ENCODE measurements at places on chromosomes 16 and 17.

DNA sequence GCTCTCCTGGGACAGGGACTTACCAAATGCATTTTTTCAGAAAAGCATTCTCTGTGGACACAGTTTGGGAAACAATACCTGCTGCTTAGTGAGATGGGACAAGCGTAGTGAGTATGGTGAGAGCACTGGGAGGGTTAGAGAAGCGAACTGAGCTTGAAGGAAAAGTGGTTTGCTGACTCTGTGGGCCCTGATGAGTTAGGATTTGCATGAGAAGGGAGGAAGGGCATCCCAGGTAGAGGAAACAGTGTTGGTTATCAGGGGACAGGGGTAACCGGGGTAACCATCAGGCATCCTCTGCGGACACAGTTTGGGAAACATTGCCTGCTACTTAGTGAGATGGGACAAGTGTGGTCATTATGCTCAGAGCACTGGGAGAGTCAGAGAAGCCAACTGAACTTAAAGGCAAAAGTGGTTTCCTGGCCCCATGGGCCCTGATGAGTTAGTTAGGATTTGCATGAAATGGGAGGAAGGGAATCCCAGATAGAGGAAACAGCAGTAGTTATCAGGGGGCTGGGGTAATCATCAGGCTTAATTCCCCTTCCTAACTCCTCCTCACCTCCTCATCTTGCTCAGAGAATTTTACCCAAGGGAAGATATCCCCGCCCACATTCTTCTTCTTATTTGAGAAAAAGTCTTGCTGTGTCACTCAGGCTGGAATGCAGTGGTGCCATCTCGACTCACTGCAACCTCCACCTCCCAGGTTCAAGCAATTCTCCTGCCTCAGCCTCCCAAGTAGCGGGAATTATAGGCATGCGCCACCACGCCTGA, 319.3 kb downstream of the RBFOX1 start:
- DNase-seq = no peak

- DNase-seq = no peak
Observed at GRCh38 chr17:72407931-72408330, 287.1 kb downstream of the SOX9 start.

DNA sequence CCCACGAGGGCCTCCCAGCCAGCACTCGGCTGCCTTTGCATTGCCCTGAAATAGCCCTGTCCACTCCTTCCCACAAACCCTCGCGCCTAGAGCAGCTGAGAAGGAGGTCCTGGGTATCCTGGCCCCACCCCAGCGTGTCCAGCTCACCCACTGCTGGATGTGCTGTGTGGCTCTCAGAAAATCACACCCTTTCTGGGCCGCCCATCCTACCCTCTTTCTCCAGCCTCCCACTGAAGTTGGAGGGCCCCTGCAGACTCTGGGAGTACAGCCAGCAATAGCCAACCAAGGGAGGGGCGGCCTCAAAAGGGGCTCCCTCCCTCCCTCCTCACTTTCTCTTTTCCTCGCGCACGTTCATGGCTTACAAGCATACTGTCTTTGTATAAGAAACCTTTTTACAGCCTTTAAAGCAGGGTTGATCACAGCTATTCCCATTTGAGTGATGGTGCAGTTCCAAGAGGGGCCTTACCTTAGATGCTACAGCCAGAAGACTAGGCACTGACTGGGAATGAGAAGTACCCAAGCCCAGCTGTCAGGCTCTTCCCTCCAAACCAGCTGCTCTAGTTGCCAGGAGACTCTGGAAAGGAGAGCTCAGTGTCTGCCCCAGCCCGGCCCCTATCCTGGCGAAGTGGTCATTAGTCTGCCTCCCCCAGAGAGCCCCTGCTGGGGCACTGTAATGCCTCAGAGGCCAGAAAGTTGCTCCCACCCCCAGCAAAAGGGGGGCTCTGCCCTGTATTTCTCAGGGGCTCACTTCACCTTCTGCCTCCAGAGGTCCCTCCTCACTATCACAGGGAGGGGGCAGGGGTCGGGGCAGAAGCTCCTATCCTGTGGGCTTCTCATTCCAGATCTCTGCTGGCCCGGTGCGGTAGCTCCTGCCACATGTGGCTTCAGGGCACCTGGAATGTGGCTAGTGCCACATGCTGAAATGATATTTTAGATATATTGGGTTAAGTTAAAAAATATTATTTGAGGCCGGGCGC, 38.1 kb downstream of the DCAKD start:
- no peak for DNase-seq

DNA sequence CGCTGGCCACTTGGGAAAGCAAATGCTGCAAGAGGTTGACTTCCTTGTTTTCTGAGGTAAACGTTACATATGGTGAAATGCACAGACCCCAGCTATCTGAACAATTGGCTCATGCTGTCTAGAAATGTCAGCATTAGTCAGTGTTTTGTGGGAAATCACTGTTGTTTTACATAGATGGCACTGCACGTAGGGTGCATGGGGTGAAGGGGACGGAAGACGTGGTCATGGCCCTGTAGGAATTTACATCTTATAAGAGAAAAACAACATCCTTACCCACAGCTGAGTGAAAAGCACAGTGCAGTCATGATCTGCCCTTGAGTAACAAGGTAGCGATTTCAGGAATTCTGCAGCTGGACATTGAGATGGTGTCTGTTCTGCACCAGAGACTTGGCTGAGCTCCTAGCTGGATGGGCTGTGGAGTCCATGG, 15.2 kb downstream of the RPTOR start:
- no peak for DNase-seq

DNA sequence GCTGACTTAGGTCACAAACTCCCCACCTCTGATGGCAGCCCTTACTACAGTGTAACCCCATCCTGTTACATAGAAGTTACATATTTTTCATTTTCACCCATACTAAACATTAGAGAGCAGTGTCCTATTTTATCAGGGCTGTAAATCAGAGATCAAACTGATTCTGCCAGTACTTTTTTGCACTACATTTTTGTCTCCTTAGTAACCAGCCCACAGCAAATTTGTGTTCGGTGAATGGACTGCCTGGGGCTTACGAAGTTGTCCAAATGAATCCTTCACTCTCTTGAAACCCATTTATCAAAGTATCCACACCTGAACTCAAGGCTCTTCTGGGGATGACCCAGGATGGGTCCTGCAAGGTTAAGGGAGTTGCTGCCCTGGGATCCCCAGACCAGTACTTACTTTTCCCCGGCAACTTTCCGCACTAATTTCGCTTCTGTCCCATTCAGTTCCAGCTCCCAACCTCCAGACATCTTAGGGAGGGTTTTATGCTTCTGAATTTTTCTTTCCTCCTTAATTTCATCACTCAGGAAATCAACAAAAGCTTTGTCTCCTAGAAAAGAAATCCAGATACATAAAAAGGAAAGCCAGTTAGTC, 1.1 kb downstream of the C1QBP start:
- no peak for DNase-seq

GRCh38 chr17:82179946-82180475, 32.6 kb downstream of the CCDC57 start:
- no peak for DNase-seq

DNA sequence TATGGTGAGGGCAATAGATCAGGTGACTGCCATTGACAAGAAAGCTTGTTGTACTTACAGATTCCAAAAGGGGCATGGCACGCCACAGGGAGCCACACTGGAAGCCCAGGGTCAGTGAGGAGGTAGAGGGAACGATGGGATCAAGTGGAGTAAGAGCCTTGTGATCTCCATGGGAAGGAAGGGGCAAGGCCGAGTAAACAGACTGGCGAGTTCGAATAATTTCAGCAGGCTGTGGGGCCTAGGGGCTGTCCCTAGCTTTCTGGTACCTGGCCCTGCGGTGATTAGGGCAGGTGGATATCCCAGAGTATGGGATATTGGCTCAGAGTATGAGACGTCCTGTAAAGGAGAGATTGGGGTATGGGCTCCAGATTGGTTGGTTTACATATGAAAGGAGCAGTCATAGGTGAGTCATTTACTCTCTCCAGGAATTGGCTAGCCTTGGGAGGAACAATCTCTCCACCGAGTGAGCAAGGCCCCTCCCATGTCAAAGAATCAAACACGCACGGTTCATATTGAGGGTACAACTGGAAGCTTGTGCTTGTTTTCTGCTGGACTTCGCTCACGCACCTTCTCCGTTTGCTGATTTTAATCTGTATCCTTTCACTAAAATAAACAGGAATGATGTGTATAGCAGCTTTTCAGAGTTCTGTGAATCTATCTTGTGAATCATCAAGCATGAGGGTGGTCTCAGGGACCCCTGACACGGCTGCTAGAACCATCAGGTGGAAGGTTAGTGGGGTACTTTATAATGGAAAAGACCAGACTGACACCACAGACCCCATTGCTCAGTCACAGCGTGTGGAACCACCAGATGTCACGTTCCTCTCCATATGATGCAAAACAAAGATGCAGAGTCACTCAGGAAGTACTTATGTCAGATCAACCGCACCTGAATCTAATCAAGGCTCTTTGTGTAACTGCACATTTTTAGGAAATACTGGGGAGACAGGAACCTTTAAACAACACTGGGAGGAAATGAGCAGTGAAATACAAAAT, 27.9 kb downstream of the GABARAPL2 start:
- DNase-seq = no peak

DNA sequence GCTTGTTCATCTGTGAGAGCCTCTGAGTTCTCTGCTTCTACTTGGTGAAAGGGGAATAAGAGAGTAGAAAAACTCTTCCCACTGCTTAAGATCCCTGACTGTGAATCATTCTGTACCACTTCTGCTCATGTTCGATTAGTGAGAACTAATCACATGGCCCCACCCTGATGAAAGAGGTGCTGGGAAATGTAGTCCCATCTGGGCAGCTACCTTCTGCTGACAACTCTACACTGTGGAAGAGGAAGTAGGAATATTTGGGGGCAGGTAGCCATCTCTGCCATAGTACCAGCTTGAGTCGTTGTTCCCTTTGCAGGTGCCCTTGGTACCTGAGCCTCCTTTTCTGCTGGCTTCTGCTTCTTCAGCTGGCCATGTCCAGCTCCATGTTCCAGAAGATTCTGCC, 29.9 kb downstream of the NKD1 start:
- no peak for DNase-seq

GRCh38 chr17:29583324-29584248, 5.9 kb downstream of the GIT1 start:
- no peak for DNase-seq

GRCh38 chr16:84356176-84356575, 12.2 kb upstream of the ATP2C2 start:
- DNase-seq = no peak

DNA sequence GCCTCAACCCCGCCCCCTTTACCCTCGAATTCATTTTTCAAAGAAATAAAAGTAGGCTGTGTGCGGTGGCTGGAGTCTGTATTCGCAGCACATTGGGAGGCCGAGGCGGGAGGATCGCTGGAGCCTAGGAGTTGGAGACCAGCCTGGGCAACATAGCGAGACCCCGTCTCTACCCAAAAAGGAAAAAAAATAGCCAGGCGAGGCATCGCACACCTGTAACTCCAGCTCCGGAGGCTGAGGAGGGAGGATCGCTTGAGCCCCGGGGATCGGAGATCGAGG, 671 bp upstream of the TOP2A start:
- DNase-seq = no peak

- DNase-seq = no peak
Observed at GRCh38 chr17:7893187-7893880, 4.7 kb downstream of the CHD3 start.

DNA sequence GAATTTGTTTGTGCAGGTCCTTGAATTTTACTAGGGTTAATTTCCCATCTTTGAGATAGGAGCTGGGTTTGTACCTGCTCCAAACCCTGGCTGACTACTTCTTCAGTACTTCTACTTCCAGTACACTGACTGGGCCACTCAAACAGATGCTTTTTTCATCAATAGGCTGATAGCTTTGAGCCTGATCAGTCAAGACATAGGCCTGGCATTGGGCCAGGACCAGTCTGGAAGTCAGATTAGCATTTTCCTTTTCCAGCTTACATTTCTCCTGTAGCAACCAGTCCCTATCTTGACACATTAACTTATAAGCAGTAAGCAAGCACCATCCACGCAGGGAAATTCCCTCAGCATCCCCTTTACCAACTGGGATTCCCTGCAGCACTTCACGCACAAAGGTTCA, 7.5 kb upstream of the TMEM101 start:
- DNase-seq = no peak

- no peak for DNase-seq
Observed at GRCh38 chr17:76791053-76791980, 53.4 kb downstream of the MFSD11 start.

DNA sequence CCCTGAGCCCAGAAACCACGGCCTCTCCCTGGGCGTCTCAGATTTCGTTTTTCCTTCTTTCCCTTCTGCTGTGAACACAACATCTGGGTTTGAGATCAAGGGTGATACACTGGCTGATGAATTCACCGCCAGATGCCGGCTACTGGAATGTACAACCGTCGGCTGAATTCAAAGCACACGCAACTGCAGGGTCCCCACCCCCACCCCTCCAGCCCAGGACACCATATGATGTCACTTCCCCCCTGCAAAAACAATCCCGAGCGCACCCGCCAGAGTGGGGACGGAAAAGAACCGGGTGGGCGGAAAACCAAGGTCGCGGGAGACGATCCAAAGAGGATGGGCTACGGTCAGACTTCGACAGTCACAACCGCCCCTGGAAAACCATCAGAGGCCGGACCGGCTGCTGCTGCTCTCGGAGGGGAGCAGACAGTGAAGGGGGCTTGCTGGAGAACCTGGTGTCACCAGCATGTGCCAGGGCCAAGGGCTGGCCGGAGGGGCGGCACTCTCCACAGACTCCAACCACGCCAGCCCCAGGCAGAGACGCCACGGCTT, 23.3 kb downstream of the CEP295NL start:
- peak; percentile 78 for DNase-seq

- no peak for DNase-seq
Observed at GRCh38 chr17:43732958-43733357, 25.6 kb downstream of the SOST start.

DNA sequence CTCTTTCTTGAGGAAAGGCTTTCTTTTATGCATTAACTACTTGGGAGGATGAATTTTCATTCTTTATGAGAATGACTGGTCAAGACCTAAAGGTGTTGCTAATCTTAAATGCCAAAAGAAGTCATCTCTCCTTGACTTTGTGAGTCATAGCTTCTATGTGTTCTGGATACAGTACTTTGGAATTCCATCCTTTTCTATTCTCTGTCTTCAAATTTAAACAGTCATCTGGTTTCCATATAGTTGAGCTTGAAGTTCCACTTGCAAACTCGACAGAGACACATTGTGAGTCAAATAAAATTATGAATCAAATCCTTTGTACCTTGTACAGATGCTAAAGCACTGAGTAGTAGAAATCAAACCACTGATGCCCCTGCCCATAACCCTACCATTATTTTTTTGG, 271.9 kb upstream of the PMFBP1 start:
- no peak for DNase-seq

- DNase-seq = no peak
Observed at GRCh38 chr17:37710344-37710886, 34.4 kb downstream of the HNF1B start.

- DNase-seq = no peak
Observed at GRCh38 chr16:3112881-3113574, 642 bp downstream of the ZNF205 start.

GRCh38 chr16:63789603-63790002, 1332.3 kb downstream of the CDH11 start:
- DNase-seq = no peak

DNA sequence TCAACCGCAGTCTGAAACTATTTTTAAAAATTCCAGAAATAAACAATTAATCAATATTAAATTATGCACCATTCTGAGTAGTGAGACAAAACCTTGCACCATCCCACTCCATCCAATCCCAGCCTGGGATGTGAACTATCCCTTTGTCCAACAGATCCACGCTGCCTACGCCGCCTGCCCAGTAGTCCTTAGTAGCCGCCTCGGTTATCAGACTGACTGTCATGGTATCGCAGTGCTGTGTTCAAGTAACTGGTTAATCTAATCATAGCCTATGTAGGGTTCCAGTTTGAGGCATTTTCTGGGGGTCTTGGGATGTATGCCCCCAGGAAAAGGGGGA, 437.7 kb downstream of the HS3ST3B1 start:
- no peak for DNase-seq

Measured in CD4-positive, CD25-positive, alpha-beta regulatory T cell (primary cell).